ENCODE measurements at places on chromosomes 6 and 20.

DNA sequence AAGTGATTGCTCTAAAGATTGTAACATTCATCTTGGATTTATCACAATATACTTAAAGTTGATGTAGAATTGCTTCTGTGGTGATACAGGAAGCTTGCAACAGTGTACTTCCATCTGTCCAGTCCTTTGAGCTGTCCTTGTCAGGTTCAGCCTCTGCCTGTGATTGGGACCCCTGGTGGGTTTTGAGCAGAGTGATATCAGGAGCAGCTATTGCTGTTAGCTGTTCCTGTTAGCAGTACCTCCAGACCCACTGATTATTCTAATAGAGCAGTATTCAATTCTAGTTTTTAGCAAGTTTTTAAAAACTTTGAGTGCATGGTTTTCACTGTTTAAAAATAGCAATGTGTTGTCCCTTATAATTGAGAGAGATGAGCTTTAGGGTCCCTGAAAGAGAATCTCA lies 48.8 kb downstream of the TULP4 start:
- DNase-seq: no peak

DNA sequence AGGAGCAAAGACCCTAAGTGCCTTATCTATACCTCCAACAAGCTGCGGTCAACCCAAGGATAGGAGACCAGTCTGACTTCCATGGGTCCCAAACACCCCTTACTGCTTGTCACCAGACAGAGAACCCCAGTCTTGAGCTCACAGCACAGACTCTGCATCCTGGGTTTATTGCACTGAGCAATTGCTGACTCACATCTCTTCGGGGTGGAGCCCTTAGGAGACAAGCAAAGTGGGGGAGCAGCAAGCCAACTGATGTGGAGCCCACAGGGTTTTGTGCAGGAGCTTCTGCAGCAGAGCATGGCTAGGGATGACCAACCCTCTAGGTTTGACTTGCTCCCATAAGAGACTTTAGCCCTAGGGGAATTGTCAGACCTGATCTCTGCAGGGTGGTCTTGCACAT lies 38.6 kb upstream of the EYS start:
- no peak for DNase-seq

GRCh38 chr20:760751-761417 lies 7.4 kb downstream of the SLC52A3 start:
- peak; percentile 64 for DNase-seq

DNA sequence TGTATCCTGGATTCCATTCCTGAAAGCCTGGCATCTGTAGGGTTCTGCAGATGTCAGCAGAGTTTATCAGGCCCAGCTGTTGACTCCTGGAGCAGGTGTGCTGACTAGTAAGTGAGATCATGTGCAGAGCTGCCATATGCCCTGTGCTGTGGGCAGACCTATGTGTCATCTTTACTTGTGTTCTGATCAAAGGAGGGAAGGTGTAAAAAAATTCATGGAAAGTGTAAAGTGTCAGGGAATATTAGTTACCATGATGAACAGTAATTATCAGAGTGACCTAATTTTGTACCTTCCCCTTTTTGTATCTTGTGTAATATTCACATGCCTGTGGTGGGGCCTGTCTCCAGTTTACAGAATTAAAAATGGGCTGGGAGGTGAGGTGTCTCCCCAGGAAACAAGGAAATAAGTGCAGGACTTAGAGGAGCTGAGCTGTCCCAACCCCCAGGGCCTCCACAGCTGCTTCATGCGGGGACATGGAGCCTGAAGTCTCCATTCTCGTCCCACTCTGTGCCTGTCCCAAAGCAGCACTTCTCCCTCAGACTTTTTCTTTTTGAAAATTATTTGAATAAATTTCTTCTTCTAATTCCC lies 148.2 kb upstream of the GGTLC1 start:
- DNase-seq: peak; percentile 3

DNA sequence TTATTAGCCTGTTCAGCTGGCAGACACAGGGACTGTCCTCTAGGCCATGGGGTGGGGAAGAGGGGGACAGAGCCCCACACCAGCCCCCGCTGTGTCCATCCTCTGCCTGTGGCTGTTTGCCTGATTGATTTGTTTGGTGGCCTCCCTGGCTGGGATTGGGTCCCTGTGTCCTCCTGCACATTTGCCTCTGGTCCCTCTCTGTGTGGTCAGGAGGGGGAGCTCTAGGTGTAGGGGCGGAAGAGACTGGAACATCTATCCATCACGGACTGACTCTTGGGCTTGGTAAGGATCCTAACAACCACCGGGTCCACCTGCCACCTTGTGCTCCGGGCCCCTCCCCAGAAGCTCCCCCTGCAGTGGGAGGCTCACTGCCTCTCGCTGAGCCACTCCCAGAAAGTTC lies 38.4 kb upstream of the CCDC167 start:
- no peak for DNase-seq

- no peak for DNase-seq
Observed at GRCh38 chr20:51366155-51366886, 176.2 kb downstream of the NFATC2 start.

DNA sequence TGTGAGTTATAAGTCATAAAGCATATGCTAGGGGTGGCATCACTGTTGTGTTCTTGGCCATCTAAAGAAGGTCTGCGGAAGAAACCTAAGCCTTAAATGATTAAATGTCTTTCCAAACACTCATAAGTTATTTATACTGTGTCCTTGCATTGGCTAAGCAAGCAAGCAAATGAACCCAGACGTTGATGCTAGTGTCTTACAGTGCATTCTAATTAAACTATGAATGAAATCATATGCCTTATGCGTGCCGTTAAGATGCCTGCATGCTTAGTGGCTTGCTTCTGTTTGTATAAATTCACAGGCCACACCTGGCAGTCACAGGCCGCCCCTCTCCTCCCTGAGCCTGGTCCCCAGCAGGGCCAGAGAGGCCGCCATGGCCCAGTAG lies 49.9 kb downstream of the RIN2 start:
- DNase-seq: no peak

GRCh38 chr6:38110481-38110971 lies 291.0 kb downstream of the ZFAND3 start:
- no peak for DNase-seq

DNA sequence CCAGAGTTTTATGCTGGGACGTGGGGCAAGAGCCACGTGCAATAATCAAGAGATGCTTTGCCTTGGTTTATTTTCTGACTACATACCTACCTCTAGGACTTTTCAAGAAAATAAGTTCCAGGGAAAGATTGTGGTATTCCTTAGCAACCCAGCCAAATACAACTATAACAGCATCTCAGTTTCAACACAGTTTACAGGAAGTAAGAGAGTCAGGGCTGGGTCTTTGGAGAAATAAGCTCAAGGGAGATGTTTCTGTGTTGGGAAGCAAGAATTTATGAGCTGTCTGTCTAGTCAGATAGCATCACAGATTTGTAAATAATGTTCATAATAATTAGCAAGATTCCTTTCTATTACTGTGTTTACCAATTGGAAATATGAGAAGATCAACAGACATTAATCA lies 35.1 kb downstream of the MAP3K5 start:
- no peak for DNase-seq
